Lung (tissue), 17 donors: ENCODE measurements at places on chromosomes 6 and 20. TPM values are rescaled to one million over a fixed set of nuclear protein-coding genes. Genes with fewer than 3 reads are reported as not detected.

DNA sequence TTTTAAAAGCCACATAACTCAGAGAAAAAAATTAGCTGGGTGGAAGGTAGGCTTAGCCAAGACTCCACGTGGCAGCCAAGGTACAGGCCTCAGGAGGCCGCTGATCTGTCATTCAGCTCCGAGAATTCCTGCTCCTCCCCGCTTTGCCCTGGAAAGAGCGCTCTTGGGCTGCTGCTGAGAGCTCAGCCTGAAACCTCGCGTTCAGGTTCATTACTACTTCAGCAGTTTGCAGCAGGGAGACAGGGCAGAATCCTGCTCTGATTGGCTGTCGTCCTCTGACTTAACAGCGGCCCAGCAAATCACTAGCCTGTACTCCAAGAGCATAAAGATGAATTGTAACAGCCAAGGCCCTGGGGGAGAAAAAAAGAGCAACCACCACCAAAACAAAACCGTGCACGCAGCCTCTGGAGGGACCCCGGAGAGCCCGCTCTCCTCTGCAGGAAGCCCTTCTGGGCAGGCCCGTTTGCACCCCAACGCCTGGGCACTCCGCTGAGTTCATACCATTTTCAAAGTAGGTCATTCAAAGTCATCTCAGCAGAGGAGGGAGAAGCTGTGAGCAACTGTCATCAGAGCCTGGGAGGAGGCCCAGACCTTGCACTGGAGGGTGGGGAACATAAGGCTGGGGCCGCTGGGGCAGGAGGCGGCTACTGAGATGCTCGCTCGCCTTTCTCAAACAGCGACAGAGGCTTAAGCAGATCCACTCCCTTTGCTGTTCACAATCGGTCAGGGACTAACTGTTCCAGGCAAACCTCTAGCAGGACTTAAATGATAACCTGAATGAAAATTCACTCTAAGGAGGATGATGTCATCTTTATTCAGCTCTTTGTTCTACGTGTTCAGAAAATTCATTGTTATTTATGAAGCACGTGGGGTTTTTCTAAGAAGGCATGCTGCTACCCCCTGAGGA is 42.3 kb upstream of the ATXN1 start:
- no peaks in the 10 kb centered on the region for H3K36me3 ChIP-seq
- no peaks in the 10 kb centered on the region for H3K27me3 ChIP-seq
- peak; percentile 90 for DNase-seq
- no peak overlapping the region for H3K4me3 ChIP-seq
- H3K27ac ChIP-seq, result no peak overlapping the region
- H3K4me1 ChIP-seq, result peaks cover 31% of the 10 kb centered on the region

GRCh38 chr6:148529010-148529409 is 186.4 kb downstream of the SASH1 start:
- peaks cover 15% of the 10 kb centered on the region for H3K36me3 ChIP-seq
- no peaks in the 10 kb centered on the region for H3K27me3 ChIP-seq
- DNase-seq, result no peak
- no peak overlapping the region for H3K4me3 ChIP-seq

GRCh38 chr6:160337991-160338390 is 10.2 kb upstream of the SLC22A3 start:
- no peak overlapping the region for H3K27ac ChIP-seq
- no peaks in the 10 kb centered on the region for H3K4me1 ChIP-seq
- no peaks in the 10 kb centered on the region for H3K36me3 ChIP-seq
- no peak for DNase-seq
- H3K27me3 ChIP-seq, result no peaks in the 10 kb centered on the region

GRCh38 chr20:15840636-15841301 is 732.5 kb downstream of the KIF16B start:
- no peak overlapping the region for H3K4me3 ChIP-seq
- no peak for DNase-seq
- H3K27me3 ChIP-seq, result no peaks in the 10 kb centered on the region
- H3K4me1 ChIP-seq, result no peaks in the 10 kb centered on the region

DNA sequence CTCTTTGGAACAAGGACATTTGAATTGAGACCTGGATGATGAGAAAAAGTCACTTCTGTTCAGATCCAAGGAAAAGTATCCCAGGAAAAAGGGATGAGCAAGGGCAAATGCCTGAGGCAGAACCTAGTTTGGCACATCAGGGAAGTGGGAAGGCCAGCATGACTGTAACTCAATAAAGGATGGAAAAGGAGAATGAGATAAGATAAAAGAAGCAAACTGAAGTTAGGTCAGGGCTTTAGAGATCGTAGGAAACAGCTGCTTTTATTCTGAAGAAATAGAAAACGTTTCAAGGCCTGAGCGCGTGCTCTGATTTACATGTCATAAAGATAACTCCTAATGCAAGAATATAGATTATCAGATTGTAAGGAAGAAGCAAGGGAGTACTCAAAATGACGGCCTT is 450.0 kb downstream of the FRK start:
- H3K4me1 ChIP-seq, result no peaks in the 10 kb centered on the region
- no peak overlapping the region for H3K27ac ChIP-seq
- no peak for DNase-seq
- H3K36me3 ChIP-seq, result no peaks in the 10 kb centered on the region

GRCh38 chr6:159351707-159352106 is 182.5 kb downstream of the FNDC1 start:
- no peaks in the 10 kb centered on the region for H3K27me3 ChIP-seq
- H3K27ac ChIP-seq, result no peak overlapping the region
- H3K4me3 ChIP-seq, result no peak overlapping the region
- H3K36me3 ChIP-seq, result no peaks in the 10 kb centered on the region
- no peaks in the 10 kb centered on the region for H3K4me1 ChIP-seq

DNA sequence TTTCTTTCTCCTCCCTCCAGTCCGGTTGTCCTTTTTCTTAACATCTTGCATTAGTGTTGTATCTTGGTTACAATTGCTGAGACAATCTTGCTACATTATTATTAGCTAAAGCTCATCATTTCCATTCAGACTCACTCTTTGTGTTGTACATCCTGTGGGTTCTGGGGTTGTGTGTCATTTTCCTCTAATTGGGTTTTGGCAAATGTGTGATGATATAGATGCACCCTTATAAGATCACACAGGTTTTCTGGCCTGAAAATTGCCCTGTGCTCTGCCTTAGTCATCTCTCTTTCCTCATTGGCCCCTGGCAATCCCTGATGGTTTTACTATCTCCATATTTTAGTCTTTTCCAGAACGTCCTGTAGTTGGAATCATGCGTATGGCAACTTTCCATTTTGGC is 60.1 kb downstream of the PPP1R14C start:
- H3K4me1 ChIP-seq, result no peaks in the 10 kb centered on the region
- no peaks in the 10 kb centered on the region for H3K27me3 ChIP-seq
- H3K4me3 ChIP-seq, result no peak overlapping the region
- no peak for DNase-seq
- no peaks in the 10 kb centered on the region for H3K36me3 ChIP-seq
- no peak overlapping the region for H3K27ac ChIP-seq

- H3K27ac ChIP-seq, result no peak overlapping the region
- no peak overlapping the region for H3K4me3 ChIP-seq
- no peaks in the 10 kb centered on the region for H3K27me3 ChIP-seq
- no peaks in the 10 kb centered on the region for H3K36me3 ChIP-seq
- no peak for DNase-seq
Observed at GRCh38 chr20:29410806-29411457, 1846.5 kb upstream of the DEFB115 start.

- peaks cover 6% of the 10 kb centered on the region for H3K4me1 ChIP-seq
- no peak overlapping the region for H3K27ac ChIP-seq
- H3K36me3 ChIP-seq, result no peaks in the 10 kb centered on the region
- DNase-seq, result peak; percentile 94
Observed at GRCh38 chr6:112443179-112444065, 96.3 kb downstream of the RFPL4B start.

Gene FAM217A
- not detected for total RNA-seq

DNA sequence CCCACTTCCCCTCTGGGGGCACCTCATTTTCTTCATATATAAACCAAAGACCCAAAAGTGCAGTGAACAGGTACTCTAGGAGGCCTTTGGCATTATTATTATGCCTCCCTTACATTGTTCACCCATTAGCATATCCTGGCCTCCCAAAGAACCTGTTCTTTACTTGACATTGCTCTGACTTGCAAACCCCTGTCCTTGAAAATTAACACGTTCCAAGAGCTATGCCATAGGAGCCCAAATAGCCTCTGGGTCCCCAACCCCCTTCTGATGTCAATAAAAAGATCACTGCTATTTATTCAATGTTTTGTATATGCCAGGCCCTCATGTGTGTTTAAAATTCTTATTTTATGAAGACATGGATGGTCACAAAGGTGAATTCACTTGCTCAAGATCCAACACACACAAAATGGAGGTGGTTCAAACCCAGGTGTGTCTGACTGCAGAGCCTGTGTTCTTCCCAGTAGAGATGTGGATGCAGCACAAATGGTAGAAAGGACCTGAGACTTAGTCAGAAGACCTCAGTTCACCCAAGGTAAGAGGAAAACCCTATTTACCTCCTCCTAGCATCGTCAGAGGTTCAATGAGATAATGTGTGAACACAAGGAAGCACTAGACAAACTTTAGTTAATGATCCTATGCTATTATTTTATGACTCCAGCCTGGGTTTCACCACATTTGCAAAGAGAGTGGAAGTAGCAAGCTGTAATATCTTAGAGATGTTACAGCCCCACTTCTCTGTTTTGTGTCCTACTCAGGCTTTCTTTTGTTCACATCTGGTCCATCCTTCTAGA is 36.6 kb downstream of the BCL2L1 start:
- H3K27me3 ChIP-seq, result no peaks in the 10 kb centered on the region
- H3K4me3 ChIP-seq, result no peak overlapping the region
- DNase-seq, result no peak
- no peaks in the 10 kb centered on the region for H3K4me1 ChIP-seq
- no peaks in the 10 kb centered on the region for H3K36me3 ChIP-seq
- H3K27ac ChIP-seq, result no peak overlapping the region

GRCh38 chr6:124670801-124671200 is 291.4 kb upstream of the RNF217 start:
- no peaks in the 10 kb centered on the region for H3K36me3 ChIP-seq
- no peaks in the 10 kb centered on the region for H3K4me1 ChIP-seq
- DNase-seq, result no peak
- H3K4me3 ChIP-seq, result no peak overlapping the region

Gene CNR1
- 0.85 TPM for total RNA-seq

GRCh38 chr6:161138543-161139303 is 135.1 kb downstream of the AGPAT4 start:
- DNase-seq, result no peak
- H3K36me3 ChIP-seq, result peaks cover 3% of the 10 kb centered on the region
- no peak overlapping the region for H3K27ac ChIP-seq
- no peaks in the 10 kb centered on the region for H3K4me1 ChIP-seq

Gene SIRPB1
- 45.6 TPM for total RNA-seq

Gene TRERF1
- total RNA-seq, result 10.4 TPM

GRCh38 chr20:50845566-50846215 is 50.8 kb downstream of the BCAS4 start:
- DNase-seq, result no peak
- H3K36me3 ChIP-seq, result no peaks in the 10 kb centered on the region
- no peaks in the 10 kb centered on the region for H3K27me3 ChIP-seq
- H3K4me1 ChIP-seq, result peaks cover 4% of the 10 kb centered on the region

DNA sequence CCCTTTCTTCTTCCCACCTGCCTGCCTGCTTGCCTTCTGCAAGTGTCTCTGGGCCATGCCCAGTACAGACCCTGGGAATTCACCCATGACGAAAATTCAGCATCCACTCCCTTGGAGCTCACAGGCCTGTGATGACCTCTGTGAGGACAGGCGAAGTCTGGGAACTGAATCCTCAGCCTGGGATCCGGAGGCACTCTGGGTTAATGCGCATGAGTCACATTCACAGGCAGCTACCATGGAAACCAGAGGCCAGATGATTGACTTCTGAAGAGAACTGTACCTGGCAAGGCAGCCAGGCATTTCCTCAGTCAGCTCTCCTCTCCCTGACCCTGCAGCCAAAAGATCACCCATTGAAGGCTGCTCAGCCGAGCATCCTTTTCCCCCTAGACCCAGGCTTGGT is 41.0 kb downstream of the SLC9A8 start:
- H3K36me3 ChIP-seq, result peaks cover 16% of the 10 kb centered on the region
- H3K4me1 ChIP-seq, result peaks cover 19% of the 10 kb centered on the region
- DNase-seq, result no peak
- no peak overlapping the region for H3K4me3 ChIP-seq
- H3K27me3 ChIP-seq, result no peaks in the 10 kb centered on the region

GRCh38 chr6:37741757-37742400 is 44.2 kb upstream of the MDGA1 start:
- no peaks in the 10 kb centered on the region for H3K4me1 ChIP-seq
- peak; percentile 36 for DNase-seq
- H3K4me3 ChIP-seq, result no peak overlapping the region
- H3K36me3 ChIP-seq, result no peaks in the 10 kb centered on the region
- H3K27ac ChIP-seq, result no peak overlapping the region
- H3K27me3 ChIP-seq, result no peaks in the 10 kb centered on the region

GRCh38 chr6:95649451-95649850 is 72.1 kb downstream of the MANEA start:
- H3K27me3 ChIP-seq, result no peaks in the 10 kb centered on the region
- no peak overlapping the region for H3K27ac ChIP-seq
- H3K36me3 ChIP-seq, result no peaks in the 10 kb centered on the region
- DNase-seq, result no peak
- H3K4me3 ChIP-seq, result no peak overlapping the region
- no peaks in the 10 kb centered on the region for H3K4me1 ChIP-seq

DNA sequence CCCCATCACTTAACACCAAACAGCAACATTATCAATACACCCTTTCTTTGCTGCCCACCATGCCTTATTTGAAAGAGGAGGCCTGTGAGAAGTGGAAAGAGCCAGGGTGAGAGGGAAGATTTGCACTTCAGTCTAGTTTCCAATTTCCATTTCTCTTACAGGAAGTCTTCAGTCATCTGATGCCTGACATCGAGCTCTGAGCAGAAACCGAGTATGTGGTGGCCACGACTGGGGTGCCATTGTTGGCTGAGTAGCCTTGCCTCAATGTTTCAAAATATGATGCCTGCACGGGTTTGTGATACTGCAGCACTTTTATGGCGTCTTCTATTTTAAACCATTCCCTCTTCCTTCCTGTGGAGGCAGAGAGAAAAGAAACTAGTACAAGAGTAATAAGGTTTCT is 39.8 kb upstream of the SMIM29 start:
- no peak for DNase-seq
- peaks cover 9% of the 10 kb centered on the region for H3K36me3 ChIP-seq
- H3K4me3 ChIP-seq, result no peak overlapping the region

Gene KCNK5
- total RNA-seq, result 20.5 TPM

Gene CLDN20
- not detected for total RNA-seq
